ENCODE measurements at places on chromosomes 2 and 18. TPM values are rescaled to one million over a fixed set of nuclear protein-coding genes. Genes with fewer than 3 reads are reported as not detected.
A peak's percentile ranks its signal among the peaks of the same experiment; 100 is the strongest.

Gene CSRNP3
- total RNA-seq, result not detected

DNA sequence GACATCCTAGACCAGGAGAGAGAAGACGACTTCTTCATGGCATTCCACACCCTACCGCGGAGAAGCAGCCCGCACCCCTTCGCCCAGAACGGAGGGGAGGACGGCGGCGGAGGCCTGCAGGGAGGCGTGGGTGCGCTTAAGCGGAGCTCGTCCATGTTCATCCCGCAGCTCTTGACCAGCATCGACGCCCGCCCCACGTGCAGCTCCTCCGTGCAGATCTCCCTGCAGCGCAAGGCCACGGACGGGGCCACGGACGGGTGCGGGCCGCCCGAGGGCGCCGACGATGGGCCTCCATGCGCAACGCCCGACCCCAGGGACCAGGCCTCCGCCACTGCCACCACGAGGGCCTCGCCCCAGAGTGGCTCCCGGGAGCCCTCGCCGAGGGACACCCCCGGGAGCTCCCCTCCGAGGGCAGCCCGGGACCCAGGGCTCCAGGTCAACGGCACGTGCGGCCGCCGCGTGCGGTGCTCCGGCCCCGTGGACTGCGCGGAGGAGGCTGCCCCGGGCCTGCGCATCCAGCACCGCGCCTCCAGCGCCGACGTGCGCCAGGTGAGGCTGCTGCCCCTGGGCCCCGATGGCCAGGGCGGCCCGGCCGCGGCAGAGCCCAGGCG is 211.8 kb downstream of the NEDD4L start:
- H3K4me1 ChIP-seq, result no peaks in the 10 kb centered on the region
- DNase-seq, result no peak
- no peaks in the 10 kb centered on the region for H3K36me3 ChIP-seq
- H3K27ac ChIP-seq, result no peak overlapping the region
- H3K4me3 ChIP-seq, result no peak overlapping the region
- peaks cover 4% of the 10 kb centered on the region for H3K27me3 ChIP-seq

DNA sequence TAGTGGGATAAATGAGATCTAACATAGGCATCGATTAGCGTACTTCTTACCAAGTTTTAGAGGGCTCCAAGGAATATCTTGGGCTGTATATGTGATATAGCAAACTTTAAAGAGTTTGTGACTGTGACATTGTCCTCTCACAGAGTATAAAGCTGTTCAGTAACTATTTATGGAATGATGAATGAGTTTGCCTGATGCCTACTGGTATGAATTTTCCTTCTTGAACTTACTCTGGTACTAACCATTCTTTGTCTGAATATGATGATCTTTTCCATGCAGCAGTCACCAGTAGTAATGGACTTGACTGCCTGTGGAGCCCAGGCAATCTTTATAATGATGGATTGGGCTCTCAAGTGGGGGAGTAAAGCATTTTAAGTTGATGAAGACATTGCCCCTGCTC is 120.5 kb downstream of the PARD3B start:
- no peak for DNase-seq
- no peak overlapping the region for H3K4me3 ChIP-seq
- H3K27me3 ChIP-seq, result peaks cover 2% of the 10 kb centered on the region
- H3K4me1 ChIP-seq, result no peaks in the 10 kb centered on the region
- no peaks in the 10 kb centered on the region for H3K36me3 ChIP-seq

- H3K27ac ChIP-seq, result peak overlapping the region; percentile 0
- no peaks in the 10 kb centered on the region for H3K27me3 ChIP-seq
- peaks cover 39% of the 10 kb centered on the region for H3K36me3 ChIP-seq
- peaks cover 15% of the 10 kb centered on the region for H3K4me1 ChIP-seq
- DNase-seq, result no peak
Measured at GRCh38 chr2:96191937-96192670, 16.5 kb downstream of the STARD7 start.

DNA sequence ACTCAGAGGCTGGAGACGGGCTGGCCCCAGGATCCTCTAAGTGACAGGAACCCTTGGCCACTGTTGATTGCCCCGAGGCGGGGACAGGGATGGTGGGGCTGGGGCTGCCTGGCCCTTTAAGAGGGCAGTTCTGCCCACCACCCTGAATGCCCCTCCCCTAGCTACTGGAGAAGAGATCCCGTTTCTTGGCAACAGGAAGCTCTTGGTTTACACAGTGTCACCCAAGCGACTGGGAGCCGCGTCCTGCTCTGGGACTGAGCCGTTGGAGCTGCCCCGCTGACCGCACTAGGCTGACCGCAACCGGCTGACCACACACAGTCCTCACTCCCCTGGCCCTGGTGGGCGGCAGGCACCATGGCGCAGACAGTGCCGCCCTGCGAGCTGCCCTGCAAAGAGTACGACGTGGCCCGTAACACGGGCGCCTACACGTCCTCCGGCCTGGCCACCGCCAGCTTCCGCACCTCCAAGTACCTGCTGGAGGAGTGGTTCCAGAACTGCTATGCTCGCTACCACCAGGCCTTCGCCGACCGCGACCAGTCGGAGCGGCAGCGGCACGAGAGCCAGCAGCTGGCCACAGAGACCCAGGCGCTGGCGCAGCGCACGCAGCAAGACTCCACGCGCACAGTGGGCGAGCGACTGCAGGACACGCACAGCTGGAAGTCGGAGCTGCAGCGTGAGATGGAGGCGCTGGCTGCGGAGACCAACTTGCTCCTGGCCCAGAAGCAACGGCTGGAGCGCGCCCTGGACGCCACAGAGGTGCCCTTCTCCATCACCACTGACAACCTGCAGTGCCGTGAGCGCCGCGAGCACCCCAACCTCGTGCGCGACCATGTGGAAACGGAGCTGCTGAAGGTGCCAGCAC is at the start of gene TEKT4:
TEKT4 (plus strand) TSS at position 205 of the 862 bp plus-strand sequence; CDS start at position 355, 150 bp downstream.
- H3K4me1 ChIP-seq, result no peaks in the 10 kb centered on the region
- DNase-seq, result no peak
- no peak within 1 kb of the TSS for H3K4me3 ChIP-seq
- no peaks in the 10 kb centered on the region for H3K36me3 ChIP-seq
- H3K27ac ChIP-seq, result no peak within 1 kb of the TSS

All from activated T-helper 1 cell treated with anti-CD3 and anti-CD28 coated beads, Interleukin-12 subunit alpha, Interleukin-12 subunit beta, Interleukin-2, Interleukin-4 antibody, amounts not matched to agents 30 ng/mL and 10 ng/mL and 1 ng/mL, durations not matched to agents 14 hours and 24 hours and 36 hours (primary cell).